ENCODE measurements at places on chromosomes 4 and X.
A peak's percentile ranks its signal among the peaks of the same experiment; 100 is the strongest.

DNA sequence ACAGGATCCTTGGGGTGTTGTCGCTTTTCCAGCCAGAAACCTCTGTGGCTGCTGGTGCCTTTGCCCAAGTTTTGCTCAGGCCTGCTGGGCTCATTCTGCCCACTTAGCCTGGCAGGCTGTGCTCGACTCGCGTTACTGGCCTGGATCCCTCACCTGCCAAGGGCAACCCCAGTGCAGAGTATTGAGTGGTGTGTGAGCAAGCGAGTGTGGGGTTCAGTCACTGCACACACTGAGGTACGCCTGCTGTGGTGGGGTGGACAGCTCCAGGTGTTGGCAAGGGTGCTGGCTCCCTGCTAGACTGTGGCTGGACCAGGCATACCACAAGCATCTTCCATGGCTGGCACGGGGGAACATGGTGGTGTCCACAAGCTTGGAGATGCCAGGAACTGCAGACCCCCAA, 22.6 kb downstream of the SPCS3 start:
- no peak for DNase-seq

DNA sequence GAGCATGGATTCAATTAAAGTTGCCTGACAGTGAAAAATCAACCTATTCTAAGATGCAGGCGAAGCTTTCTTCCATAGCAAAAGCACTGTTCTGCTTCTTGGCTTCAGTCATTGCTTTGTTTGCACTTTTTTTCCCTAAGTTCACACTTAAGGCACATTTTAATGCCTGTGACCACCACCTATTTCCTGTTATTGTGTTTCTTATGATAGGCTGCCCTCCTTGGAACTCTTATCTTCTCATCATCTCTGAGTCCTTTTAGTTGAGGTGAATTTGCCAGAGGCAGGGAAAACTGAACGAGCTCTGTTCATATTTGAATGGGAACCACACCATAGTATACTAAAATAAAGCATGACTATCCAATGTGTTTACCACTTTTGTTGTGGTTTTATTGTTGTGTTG, 119.8 kb downstream of the SPCS3 start:
- peak; percentile 10 for DNase-seq

DNA sequence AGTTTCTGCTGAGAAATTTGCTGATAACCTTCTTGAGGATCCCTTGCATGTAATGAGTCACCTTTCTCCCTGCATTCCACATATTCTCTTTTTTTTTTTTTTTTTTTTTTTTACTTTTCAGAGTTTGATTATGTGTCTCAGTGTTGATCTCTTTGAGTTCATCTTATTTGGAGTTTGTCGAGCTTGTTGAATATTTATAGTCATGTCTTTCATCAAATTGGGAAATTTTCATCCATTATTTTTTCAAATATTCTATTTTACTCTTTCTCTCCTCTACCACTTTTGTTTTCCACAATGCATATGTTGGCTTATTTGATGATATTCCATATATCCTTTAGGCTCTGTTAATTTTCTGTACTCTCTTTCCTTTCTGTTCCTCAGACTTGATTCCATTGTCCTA, 136.1 kb downstream of the MAD2L1 start:
- DNase-seq: no peak

DNA sequence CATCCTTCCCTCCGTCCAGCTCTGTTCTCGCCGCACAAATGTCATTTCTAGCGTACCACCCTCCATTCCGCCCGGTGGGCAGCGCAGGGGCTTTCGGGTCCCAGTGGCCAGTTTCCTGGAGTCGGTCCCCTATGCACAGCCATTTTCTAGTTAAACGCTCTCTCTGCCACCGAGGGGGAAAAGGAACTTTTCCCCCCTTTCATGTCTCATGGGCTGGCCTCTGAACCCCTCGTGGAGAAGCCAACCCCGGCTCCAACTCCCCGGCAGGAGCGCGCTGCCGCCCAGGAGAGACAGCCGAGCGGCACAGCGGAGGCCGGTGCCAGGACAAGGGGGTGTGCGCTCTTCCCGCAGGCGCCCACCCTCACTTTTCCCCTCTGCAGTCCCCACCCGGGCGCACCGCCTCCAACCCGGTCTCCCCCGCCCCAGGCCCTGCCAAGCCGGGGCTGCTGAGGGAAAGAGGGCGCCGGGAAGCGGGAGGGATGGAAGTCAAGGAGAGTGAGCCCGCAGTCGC, 662 bp downstream of the APBB2 start:
- DNase-seq: peak; percentile 32

DNA sequence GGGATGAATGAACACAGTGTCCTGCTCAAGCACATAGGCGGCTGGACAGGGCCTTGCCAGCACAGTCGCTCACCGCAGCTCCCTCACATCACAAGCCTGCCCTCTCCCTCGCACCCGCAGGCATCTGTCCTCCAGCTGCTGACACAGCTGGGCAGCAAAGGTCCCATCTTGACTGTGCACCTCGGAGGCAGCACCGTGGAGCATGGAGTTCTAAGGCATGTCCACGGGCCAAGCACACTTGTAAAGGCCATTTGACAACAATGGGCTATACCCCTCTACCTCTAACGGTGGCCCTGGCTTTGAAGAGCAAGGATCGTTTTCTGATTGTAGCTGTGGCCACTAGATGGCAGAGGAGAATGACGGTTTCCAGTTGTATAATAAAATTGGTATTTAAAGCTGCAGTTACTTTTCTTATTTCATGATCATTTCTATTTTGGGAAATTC, 53.8 kb downstream of the APLN start:
- DNase-seq: peak; percentile 36

DNA sequence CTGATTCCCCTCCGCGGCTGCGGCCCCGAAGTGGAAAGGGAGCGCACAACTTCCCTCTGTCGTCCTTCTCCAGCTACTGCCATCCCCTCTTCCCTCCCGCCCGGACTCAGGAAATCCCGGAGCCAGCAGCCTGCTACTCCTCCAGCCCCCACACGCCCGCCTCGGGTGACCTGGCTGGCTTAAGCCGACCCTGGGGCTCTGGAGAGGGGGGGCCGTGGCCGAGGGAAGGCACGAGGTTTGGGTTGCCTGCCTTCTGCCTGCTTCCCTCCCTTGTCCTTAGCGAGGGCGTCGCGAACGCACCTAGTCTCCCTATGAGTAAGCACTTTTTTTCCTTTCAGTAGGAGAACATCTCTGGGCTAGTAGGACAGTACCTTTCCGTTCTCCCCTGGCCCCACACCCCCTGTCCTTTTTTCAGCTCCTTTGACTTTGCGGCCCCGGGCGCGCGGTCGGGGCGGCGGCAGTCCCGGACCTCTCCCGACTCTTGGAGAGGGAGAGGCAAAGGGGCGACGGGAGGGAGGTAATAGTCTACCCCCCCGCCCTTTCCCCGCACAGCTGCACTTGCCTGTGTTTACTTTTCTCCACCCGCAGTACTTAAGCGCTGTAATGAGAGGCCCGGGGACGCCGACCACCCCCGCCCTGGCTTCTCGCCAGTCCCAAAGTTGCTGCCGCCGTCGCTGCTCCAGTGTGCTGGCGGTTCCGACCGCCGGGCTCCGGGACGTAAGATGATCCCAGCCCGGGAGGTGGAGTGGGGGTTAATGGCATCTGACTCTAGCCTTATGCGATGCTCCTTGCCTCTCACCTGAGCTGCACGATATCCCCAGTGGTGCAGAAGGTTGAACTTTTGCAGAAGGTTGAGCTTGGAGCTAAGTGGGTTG, 868 bp downstream of the PLS3 start:
- peak; percentile 60 for DNase-seq

DNA sequence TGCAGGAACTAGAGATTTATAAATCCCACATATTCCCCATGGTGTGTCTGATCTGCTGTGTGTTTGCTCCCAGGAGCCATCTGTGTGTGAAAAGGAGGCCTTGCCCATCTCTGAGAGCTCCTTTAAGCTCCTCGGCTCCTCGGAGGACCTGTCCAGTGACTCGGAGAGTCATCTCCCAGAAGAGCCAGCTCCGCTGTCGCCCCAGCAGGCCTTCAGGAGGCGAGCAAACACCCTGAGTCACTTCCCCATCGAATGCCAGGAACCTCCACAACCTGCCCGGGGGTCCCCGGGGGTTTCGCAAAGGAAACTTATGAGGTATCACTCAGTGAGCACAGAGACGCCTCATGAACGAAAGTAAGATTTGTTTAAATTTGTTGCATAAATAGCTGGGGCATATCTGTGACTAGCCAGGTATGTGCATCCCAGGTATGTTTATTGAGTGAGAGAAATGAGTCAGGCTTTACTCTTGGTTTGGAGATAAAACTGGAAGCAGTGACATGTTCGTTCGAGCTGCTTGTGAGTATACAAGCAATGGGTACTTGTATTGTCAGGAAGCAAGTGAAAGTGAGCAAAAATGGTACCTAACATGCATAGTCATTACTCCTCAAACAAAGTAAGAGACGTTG, 89.5 kb downstream of the PTTG2 start:
- no peak for DNase-seq

GRCh38 chr4:75686346-75686745, 13.1 kb upstream of the G3BP2 start:
- DNase-seq: no peak

GRCh38 chrX:12961196-12961718, 13.7 kb upstream of the TMSB4X start:
- peak; percentile 3 for DNase-seq

GRCh38 chr4:15352524-15352923, 75.3 kb upstream of the C1QTNF7 start:
- peak; percentile 19 for DNase-seq

DNA sequence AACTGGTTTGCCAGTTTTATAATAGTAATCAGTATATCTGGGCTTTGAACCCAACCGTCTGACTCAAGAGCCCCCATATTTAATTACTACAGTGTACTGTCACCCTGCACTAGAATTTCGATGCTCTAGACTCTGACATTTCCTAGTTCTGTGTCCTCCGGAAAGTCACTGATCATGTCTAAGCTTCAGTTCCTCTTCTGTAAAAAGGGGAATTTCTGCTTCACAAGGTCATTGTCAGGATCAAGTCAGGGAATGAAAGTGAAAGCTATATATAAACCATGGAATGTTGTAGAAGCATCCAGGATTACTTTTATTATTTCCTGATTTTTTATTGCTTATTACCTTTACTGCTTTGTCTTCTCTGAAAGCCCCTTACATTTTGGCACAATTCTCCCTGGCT, 4.0 kb upstream of the KCNIP4 start:
- DNase-seq: no peak

GRCh38 chr4:19520939-19521520, 730.7 kb upstream of the SLIT2 start:
- DNase-seq: no peak

- peak; percentile 94 for DNase-seq
Observed at GRCh38 chrX:119503484-119503861, 35.2 kb downstream of the SLC25A5 start.

- DNase-seq: no peak
Observed at GRCh38 chr4:21248331-21248730, 548.1 kb downstream of the PACRGL start.

DNA sequence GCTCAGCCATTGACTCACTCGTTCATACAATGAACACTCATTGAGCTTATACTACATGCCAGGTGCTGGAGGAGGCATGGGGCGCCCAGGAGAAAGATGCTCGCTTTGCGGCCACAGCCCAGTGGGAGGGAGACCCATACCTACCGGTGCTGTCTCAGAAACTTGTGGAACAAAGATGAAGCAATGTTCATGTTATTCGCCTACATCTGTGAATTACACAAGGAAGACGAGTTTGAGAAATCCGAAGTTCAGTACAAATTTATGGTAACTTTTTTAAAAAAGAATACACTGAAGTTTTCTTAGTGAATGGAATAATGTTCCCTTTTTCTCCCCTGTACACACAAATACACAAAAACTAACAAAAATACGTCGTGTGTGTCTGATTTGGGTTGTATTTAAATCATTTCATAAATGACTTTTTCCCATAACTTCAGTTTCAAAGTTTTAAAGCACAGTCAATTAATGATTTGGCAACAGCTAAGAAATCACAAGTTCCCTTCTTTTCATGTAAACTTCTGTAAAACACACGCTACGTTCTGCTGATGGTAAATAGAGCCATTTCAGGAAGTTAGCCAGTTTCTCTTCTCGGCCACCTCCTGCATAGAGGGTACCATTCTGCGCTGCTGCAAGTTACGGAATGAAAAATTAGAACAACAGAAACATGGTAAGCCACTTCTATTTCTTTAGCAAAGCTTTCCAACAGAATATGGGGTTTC, at the start of gene TLR8:
TLR8 (plus strand) TSS at position 575 of the 716 bp plus-strand sequence; CDS start at position 662, 87 bp downstream.
- no peak for DNase-seq

GRCh38 chrX:130606425-130606824, 204.6 kb downstream of the RBMX2 start:
- no peak for DNase-seq

DNA sequence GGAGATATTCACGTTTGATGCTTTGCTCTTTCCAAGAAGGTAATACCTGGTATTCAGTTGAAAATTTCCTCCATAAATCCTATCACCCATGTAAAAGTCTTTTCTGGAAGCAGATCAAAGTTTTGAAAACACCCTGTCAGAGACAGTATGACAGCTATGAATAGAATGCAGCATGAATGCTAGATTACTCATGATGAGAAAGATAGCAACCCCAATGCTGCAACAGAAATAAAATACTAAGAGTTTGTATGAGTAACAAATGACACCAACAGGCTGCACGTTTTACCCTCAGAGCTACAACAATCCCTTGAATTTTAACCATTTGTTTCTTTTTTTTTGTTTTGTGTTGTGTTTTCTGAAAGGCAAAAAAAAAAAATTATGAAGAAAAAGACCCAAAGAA, 108.6 kb downstream of the ARHGAP6 start:
- peak; percentile 76 for DNase-seq

GRCh38 chr4:181793096-181793495, 450.1 kb upstream of the TENM3 start:
- no peak for DNase-seq

- DNase-seq: peak; percentile 87
Observed at GRCh38 chrX:48521353-48522243, at the start of gene EBP. TSS of gene EBP (plus strand) at chrX:48521808. CDS start at chrX:48523772, 1,964 bp downstream.

- DNase-seq: no peak
Observed at GRCh38 chrX:104427073-104427472, 138.9 kb upstream of the IL1RAPL2 start.

GRCh38 chrX:40098264-40099054, 701 bp upstream of the BCOR start:
- peak; percentile 67 for DNase-seq

DNA sequence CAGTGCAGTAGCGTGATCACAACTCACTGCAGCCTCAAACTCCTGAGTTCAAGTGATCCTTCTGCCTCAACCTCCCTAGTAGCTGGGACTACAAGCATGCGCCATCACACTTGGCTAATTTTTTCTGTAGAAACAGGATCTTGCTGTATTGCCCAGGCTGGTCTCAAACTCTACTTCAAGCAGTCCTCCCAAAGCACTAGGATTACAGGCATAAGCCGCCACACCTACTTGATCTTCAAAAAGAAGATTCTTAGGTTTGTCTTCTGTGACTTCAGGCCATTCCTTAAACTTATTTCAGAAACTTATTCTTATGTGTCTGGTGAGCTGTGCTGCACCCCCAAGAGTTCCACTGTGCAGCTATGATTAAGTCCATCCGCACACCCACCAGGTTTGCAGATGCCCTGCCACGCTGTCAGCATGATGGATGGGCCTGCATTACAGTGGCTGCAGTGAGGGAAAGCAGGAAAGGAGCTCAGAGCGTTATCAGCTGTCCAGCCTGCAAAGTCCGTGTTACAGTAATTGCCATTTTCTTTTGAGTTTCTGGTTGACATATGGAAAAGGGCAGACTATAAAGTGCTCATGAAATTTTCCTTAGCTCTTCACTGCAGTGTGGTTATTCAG, 146.6 kb downstream of the AASDH start:
- DNase-seq: no peak

Data from EH (cell line).